MV-4-11 (cell line): ENCODE measurements at places on chromosomes 3 and 15.

DNA sequence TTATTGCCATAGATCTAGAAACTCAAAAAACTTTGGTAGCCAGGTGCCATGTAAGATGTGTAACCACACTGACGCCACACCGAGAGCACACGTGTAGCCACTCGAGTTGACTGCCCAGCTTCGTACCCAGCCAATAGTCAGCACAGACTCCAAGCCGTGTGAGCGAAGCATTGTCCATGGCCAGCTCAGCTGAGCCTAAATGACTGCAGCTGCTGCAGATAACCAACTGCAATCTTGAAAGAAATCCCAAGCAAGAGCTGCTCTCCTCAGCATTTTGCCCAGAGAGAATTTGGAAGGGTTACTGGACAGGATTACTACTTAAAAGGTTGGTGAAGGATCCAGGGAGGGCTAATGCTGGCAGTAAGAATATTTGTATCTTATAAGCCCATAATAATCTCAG, 193.0 kb upstream of the THRB start:
- no peak for DNase-seq

- no peak for DNase-seq
Observed at GRCh38 chr3:148790370-148790769, 37.2 kb upstream of the CPB1 start.

DNA sequence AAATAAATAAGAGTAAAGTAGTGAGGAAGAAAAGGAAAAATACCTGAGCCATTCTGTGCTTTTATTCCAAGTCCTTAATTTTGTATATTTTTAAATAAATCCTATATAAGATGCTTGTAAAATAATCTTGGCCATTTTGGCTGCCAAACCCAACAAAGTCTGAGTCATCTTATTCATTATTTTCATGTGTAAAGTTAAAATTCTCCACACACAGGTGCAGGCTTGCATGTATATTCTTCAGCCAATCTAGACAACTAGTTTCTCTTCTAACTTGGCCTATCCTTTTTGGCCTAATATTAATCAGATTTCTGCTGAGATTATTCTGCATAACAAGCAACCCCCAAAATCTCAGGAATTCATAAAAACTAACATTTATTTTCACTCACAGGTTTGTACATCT, 189.8 kb upstream of the ATP11B start:
- no peak for DNase-seq

DNA sequence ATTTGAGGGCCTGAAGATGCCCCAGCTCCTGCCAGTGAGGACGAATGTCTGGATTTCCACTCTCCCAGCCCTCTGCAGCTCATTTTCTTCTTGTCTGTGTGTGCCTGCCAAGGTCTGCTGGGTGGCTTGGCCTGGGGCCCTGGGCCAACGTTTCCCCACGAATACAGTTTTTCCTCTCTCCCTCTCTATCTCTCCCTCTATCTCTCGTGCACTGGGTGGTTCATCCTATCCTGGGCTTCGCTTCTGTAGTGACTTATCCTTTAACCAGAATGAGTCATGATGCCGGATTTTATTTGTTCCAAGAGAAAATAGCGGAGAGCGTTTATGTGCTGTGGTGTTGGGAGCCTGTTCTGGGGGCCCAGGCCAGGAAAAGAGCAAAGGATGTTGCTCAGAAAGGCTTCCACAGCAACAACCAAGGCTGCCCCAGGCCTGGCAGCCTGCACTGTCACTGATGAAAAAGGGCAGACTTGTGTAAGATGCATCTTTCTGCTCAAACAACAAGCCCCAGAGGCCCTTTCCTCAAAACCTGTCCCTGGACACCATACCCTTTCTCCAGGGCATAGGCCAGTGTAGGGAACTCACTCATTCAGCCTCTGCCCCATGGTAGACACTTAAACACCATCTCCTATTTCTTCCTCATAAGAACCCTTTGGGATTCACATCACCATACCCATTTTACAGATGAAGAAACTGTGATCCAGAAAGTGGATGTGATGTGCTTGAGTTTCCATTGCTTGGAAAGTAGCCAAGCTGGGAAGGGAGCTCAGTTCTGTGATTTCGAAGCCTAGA, 47.3 kb downstream of the ITGA11 start:
- DNase-seq: no peak

DNA sequence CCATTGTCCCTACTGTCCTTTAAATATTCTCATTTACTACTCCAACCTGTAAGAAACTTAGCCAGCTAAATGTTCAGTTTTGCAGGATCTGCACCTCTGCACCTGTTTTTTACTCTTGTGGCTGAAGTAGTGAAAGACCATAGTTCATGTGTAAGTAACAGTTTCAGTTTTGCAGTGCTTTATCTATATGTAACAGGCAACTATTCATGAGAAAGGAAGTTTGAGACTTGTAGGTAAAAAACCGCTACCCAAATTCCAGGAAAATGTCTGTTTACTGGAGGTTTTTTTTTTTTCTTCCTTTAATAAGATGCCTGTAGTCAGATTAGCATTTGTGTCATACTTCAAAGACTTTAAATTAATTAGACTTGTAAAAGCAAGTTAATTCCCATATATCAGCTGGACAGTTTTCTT, 25.4 kb upstream of the MBNL1 start:
- no peak for DNase-seq

DNA sequence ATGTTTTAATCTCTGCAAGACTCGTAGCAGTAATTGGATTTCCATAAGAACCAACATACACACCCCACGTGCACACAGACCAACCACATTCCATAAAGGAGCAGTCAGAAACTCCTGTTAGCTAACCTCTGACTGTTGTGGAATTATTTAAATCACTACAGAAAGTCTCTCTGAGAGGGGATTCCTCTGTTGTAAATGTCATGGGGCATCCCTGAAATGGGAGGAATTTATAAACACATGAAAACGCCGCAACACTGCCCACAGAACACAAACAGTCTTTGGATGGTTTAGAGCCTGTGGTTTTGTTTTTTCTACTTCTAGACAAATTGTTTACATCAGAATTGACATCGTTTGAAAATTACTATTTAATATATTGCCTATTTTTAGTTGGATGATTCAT, 740.1 kb upstream of the GRM7 start:
- DNase-seq: no peak

GRCh38 chr3:158140396-158140795, 30.5 kb downstream of the RSRC1 start:
- DNase-seq: no peak

DNA sequence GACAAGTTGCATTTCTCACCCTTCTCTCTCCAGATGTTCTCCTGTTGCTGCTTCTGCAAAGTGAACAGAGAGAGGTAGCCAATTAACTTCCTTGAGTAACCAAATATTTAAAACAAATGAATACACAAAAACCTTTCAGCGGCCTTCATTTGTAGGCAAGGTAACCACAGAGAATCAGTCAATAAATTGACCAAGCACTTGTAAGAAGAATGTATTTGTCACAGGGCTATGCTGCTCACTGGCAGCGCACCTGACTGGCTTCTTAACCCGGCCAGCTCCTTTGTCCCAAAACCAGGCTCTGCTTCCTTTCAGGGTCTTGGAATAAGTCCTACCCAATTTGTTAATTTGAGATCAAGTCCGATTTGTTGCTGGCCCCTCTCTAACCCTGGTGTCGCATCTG, 43.5 kb upstream of the STXBP5L start:
- DNase-seq: no peak

- DNase-seq: no peak
Observed at GRCh38 chr3:24523988-24524727, 29.5 kb upstream of the THRB start.

- peak; percentile 40 for DNase-seq
Observed at GRCh38 chr3:106333911-106334618, 465.3 kb upstream of the CBLB start.

GRCh38 chr15:73994912-73995622, 551 bp downstream of the PML start:
- no peak for DNase-seq

DNA sequence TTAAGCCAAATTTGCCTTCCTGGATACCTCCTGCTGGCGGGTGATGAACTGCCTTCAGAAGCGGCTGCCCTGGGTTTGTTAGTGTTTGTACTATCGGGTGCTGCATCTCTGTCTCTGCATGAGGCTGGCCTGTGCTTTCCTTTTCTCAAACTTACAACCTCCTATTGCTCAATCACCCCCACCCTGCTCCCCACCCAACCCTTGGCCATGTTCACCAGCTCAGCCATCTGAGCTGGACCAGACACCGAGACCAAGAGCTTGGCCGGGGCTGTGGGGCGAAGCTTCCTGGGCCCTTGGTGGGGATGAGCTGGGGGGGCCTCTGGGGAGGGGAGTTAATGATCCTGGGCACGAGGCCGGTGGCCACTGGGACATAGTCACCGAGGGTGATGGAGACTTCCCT, 16.8 kb upstream of the FBLN2 start:
- DNase-seq: no peak

- peak; percentile 71 for DNase-seq
Observed at GRCh38 chr15:40320931-40321371, 2.5 kb upstream of the INAFM2 start.

DNA sequence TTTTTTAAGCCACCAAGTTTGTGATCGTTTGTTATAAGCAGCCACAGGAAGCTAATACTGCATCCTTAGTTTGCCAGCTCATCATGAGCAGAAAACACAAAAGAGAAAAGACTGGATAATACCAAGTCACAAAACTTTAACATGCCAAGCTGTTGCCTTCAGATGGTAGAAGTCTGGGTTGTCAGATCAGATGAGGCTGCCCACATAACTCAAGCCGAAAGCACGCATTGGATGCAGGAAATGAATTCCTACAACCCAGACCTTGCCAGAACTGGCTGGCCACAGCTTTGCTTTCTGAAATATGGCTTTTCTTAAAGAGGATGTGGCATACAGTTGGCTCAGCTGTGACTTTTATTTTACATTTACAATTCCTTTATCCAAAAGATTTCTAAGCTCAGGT, 118.3 kb upstream of the NEO1 start:
- no peak for DNase-seq

DNA sequence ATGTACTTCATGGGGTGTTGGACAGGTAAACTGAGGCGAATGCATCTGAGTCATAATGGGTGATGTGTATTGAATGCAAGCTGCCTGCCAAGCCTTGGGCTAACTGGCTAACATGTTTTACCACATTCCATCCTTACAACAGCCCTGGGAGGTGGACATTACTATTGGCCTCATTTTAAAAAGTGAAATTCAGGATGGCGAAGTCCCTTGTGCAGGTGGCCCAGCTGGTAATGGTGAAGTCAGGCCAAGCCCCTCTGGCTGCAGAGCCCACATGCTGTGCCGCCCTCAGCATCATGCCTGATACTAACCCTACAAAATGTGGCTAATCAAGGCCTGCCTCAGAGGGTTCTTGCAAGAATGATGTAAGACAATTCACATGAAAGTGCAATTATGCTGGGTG, 60.0 kb upstream of the CHD2 start:
- DNase-seq: no peak

- no peak for DNase-seq
Observed at GRCh38 chr15:63940966-63941620, 105.2 kb downstream of the DAPK2 start.

- peak; percentile 54 for DNase-seq
Observed at GRCh38 chr3:16842272-16843270, 42.2 kb upstream of the PLCL2 start.

DNA sequence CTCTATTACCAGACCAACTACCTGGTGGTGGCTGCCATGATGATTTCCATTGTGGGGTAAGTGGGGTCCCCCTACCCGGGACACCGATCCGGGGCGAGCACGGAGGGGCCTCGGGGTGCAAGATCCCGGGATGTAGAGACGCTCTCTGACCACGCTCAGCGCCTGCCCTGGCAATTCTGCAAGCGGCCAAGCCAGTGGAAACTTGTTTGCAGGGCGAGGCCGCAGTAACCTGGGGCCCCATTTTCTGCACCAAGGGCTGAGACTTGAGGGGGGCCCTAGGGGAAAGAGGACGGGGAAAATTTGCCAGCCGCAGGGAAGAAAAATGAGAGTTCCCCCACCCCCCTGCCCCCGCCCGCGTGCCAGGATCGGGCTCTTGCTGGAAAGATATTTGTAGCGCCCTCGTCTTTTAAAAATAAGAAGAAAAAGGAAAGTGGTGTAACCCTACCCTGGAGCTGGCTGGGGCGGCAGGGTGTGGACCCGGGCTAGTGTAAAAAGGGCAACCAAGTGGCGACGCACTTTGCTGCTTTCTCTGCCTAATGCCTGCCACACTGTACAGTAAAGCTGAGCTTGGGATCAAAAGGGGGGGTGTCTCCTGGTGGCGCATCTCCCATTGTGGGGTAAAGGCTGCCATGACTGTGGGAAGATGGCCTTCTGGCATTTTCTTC, 563 bp downstream of the ARL6IP5 start:
- no peak for DNase-seq

GRCh38 chr15:55937040-55937439, 56.4 kb downstream of the NEDD4 start:
- DNase-seq: peak; percentile 52
